ENCODE measurements at places on chromosomes 16 and 17. TPM values are rescaled to one million over a fixed set of nuclear protein-coding genes. Genes with fewer than 3 reads are reported as not detected.

GRCh38 chr17:39756380-39757079 lies 18.8 kb downstream of the GRB7 start:
- no peak for DNase-seq
- no peak overlapping the region for H3K4me3 ChIP-seq
- H3K27ac ChIP-seq = no peak overlapping the region
- no peaks in the 10 kb centered on the region for H3K27me3 ChIP-seq
- H3K36me3 ChIP-seq = no peaks in the 10 kb centered on the region

DNA sequence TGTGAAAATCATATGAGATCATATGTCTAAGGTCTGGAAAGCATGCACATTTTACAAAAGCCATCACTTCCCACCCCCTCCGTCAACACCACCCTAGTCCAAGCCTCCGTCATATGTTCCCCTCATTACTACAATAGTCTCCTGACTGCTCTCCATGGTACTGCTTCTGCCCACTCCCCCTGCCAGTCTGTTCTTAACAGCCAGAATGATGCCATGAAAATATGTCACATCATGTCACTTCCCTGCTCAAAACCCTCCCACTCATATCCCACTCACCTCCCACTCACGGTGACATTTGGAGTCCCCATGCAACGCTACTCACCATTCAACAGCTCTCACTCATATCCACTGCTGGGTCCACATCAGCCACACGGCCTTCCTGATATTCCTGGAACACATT lies 432.3 kb downstream of the XYLT1 start:
- peaks cover 6% of the 10 kb centered on the region for H3K27me3 ChIP-seq
- H3K4me3 ChIP-seq = no peak overlapping the region
- no peak for DNase-seq
- H3K27ac ChIP-seq = no peak overlapping the region
- H3K4me1 ChIP-seq = no peaks in the 10 kb centered on the region
- H3K36me3 ChIP-seq = no peaks in the 10 kb centered on the region

SLC12A3 gene
- not detected for total RNA-seq

PRSS8 gene
- total RNA-seq = not detected

COL1A1 gene
- total RNA-seq = 44.5 TPM

MPP3 gene
- 26.2 TPM for total RNA-seq

GRCh38 chr16:52591934-52592592 lies 45.1 kb upstream of the TOX3 start:
- DNase-seq = no peak
- no peaks in the 10 kb centered on the region for H3K36me3 ChIP-seq
- no peak overlapping the region for H3K27ac ChIP-seq
- no peaks in the 10 kb centered on the region for H3K27me3 ChIP-seq

MYH8 gene
- total RNA-seq = not detected

Measured in breast epithelium (tissue), 4 donors.